ENCODE measurements at places on chromosomes 12 and 14.

- DNase-seq = no peak
Observed at GRCh38 chr12:3189282-3189681, 112.1 kb downstream of the TSPAN9 start.

DNA sequence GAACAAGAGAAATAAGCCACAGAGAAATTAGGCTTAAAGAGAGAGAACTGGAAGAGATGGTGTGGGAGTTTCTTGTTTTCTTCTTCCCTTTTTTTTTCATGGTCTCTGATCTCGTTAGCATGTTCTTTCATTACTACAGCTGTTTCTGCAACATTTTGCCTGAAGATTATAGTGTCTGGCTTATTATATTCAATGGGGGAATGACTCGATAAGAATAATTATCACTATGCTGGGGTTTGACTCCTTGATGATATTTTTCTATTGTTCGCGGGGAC, 70.0 kb downstream of the TMEM132C start:
- DNase-seq = no peak

DNA sequence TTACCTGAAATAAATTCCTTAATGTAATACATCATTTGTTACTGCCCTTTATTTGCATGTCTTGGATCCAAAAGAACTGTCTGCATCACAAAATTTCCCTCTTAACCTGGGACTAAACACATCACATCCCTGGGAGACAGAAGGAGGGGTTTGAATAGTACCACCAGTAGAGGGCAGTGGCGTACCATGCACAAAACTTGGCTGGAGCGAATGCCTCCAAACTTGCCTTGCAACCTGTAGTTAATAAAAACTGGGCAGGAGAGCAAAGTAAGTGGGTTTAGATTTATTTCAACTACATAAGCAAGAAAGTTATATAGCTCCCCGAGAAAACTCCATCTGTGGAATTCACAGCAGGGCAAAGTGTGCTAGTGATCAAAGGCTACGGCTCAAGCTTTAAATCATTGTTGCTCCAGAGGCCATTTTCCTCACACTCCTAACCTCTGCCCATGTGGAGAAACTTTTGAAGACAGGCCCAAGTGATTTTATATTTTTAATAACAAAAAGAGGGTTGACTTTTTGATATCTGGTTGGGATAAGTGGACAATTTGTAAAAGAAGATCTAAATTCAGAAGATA, 1176.7 kb upstream of the SEL1L start:
- peak; percentile 48 for DNase-seq

DNA sequence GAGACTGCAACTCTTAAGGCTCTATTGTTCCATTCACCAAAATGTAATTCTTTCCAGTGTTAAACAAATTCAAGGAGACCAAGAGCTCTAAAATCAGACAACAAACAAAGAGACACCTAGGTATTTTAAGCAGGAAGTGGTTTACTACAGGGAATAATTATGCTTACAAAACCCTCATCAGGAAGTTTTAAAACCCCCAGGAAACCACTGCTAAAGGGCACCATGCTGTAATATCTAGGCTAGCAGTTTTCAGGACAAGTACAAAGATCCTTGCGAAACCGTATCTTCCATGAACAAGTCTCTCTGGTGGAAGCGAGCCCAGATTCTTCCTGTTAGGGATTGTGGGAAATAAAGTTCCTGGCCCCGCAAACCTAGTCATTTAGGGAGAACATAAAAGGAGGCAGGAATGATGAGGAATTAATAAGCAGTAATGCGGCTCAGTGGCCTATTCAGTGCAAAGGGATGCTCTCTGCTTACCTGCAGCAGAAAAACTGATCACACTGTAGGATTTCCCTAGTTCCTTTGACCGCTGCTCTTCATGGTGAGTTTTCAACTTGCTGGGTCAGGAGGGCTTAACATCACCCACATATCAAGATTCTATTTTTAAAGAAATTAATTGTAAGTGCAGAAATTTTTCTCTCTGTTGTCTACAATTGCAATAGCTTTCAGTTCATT, 42.8 kb downstream of the ACSM4 start:
- DNase-seq = no peak

- DNase-seq = no peak
Observed at GRCh38 chr12:120369603-120370342, 809 bp upstream of the MSI1 start.

DNA sequence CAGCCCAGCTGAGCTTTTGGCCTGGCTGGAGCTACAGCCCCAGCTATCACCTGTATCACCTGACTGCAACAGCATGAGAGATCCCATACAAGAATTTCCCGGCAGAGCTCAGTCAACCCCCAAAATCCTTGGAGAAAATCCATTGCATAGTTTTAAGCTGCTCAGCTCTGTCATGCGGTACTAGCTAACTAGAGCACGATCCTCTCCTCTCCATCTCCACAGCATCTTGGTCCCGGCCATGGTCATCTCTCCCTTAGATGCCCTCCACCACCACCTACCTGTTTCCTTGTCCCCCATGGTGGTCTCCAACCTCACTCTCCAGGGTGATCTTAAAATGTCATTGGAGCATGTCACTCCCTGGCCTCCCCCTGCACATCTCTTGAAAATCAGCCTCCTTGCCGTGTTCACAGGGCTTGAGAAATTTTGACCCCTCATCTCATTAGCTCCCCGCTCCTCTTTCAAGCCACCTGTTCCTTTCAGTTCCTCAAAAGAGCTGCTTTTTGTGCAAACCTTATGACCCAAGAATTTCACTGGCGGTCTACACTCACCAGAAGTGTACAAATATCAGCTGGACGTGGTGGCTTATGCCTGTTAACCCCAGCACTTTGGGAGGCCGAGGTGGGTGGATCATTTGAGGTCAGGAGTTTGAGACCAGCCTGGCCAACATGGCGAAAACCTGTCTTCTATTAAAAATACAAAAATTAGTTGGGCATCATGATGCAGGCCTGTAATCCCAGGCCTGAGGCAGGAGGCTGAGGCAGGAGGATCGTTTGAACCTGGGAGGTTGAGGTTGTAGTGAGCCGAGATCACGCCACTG, 8.1 kb upstream of the CLMN start:
- no peak for DNase-seq

- DNase-seq = peak; percentile 39
Observed at GRCh38 chr14:105021656-105022275, 883 bp upstream of the CDCA4 start.

- no peak for DNase-seq
Observed at GRCh38 chr12:26406813-26407212, 211.4 kb downstream of the SSPN start.

DNA sequence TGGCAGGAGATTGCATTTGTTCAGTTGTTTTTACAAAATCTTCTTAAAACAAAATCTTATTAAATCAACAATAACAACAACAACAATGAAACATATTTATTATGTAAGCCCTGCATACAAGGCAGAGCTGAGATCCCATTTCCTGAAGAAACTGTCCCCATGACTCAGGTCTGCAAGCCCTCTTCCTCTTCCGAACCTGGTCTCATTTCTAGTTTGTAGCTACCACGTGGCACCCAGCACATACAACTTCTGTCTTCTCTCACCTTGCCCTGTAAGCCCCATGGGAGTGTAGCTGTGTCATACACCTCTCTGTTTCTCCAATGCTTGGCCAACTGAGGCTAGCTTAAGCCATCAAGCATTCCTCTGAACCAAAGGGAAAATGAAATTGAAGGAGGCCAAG, 106.4 kb downstream of the SLC8A3 start:
- no peak for DNase-seq

Measured in activated CD4-positive, alpha-beta T cell treated with anti-CD3 and anti-CD28 coated beads, Interleukin-2, amount 10 ng/mL, durations not matched to agents 7 days and 5 days (primary cell).